ENCODE measurements at places on chromosomes 6 and 20. TPM values are rescaled to one million over a fixed set of nuclear protein-coding genes. Genes with fewer than 3 reads are reported as not detected.

The TRAPPC3L gene
- total RNA-seq: not detected

DNA sequence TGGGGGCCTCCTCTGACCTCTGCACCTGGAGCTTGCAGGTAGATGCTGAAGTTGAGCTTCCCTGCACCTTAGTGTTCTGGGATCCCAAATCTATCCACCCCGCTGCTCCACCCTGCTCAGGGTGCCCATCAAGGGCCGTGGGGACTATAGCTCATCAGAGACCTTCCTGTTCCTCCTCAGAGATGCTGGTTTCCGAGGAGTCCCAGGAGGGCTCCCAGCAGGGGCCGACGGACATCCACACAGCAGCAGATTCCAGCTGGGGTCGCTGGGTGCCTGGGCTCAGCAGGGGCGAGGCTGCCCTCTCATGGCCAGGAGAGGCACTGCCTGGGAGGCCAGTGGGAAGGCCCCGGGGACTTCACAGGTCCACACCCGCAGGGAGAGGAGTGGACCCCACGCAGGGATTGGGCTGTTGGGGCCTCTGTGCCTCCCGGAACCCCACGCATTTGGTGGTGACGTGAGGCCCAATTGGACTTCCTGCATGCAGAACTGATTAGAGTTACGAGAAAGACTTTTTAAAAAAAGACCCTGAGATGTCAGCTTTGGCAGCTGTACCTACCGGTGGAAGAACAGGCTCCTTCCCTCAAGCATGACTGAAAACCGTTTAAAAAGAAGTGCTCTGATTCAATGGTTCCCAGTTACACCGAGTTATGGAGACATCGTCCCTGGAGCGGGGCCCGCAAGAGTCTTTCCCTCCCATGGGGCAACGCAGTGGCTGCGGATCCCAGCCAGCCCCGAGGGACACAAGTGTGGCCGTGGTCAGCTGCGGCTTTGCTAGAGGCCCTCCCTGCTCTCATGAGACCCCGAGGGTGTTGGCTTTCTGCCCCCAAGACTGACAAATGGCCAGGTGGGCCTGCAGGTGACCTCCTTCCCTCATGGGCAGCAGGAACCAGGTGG is 25.3 kb upstream of the SLCO4A1 start:
- peaks cover 13% of the 10 kb centered on the region for H3K27me3 ChIP-seq
- peak overlapping the region; percentile 95 for H3K27ac ChIP-seq
- no peak overlapping the region for H3K4me3 ChIP-seq
- H3K4me1 ChIP-seq: peaks cover 38% of the 10 kb centered on the region
- H3K36me3 ChIP-seq: no peaks in the 10 kb centered on the region

DNA sequence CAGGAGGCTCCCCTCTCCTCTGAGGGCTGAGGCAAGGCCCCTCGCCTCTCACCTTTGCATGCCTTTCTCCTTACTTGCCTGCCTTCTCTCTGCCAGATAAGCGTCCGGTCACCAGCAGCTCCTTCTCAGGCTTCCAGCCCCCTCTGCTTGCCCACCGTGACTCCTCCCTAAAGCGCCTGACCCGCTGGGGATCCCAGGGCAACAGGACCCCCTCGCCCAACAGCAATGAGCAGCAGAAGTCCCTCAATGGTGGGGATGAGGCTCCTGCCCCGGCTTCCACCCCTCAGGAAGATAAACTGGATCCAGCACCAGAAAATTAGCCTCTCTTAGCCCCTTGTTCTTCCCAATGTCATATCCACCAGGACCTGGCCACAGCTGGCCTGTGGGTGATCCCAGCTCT is 21.3 kb upstream of the PPARD start:
- H3K4me3 ChIP-seq: no peak overlapping the region
- H3K27ac ChIP-seq: peak overlapping the region; percentile 36
- H3K36me3 ChIP-seq: peaks cover 69% of the 10 kb centered on the region
- H3K27me3 ChIP-seq: no peaks in the 10 kb centered on the region

GRCh38 chr6:44255105-44255808 is 2.1 kb downstream of the SLC35B2 start:
- peaks cover 63% of the 10 kb centered on the region for H3K4me1 ChIP-seq
- H3K4me3 ChIP-seq: peak overlapping the region; percentile 84
- H3K36me3 ChIP-seq: peaks cover 49% of the 10 kb centered on the region
- peak overlapping the region; percentile 81 for H3K27ac ChIP-seq
- no peak for DNase-seq

DNA sequence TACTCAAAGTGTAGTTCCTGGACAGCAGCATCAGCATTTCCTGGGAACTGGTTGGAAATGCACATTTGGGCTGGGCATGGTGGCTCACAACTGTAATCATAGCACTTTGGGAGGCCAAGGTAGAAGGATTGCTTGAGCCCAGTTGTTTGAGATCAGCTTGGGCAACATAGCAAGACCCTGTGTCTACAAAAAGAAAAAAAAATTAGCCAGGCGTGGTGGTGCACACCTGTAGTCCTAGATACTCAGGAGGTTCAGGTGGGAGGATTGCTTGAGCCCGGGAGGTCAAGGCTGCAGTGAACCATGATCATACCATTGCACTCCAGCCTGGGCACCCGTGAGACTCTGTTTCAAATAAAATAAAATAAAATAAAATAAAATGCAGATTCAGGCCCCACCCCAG is 156.2 kb downstream of the CDC5L start:
- H3K27ac ChIP-seq: no peak overlapping the region
- no peaks in the 10 kb centered on the region for H3K4me1 ChIP-seq
- no peaks in the 10 kb centered on the region for H3K36me3 ChIP-seq
- no peaks in the 10 kb centered on the region for H3K27me3 ChIP-seq
- no peak overlapping the region for H3K4me3 ChIP-seq
- no peak for DNase-seq

- peaks cover 6% of the 10 kb centered on the region for H3K27me3 ChIP-seq
- no peak overlapping the region for H3K27ac ChIP-seq
- peaks cover 14% of the 10 kb centered on the region for H3K4me1 ChIP-seq
- peak; percentile 44 for DNase-seq
- H3K36me3 ChIP-seq: no peaks in the 10 kb centered on the region
- H3K4me3 ChIP-seq: no peak overlapping the region
Measured at GRCh38 chr6:154301839-154302752, 54.5 kb downstream of the IPCEF1 start.

GRCh38 chr20:41618807-41619311 is 682 bp upstream of the CHD6 start:
- peak overlapping the region; percentile 38 for H3K27ac ChIP-seq
- peaks cover 40% of the 10 kb centered on the region for H3K4me1 ChIP-seq
- peak overlapping the region; percentile 73 for H3K4me3 ChIP-seq
- DNase-seq: no peak
- peaks cover 2% of the 10 kb centered on the region for H3K36me3 ChIP-seq

DNA sequence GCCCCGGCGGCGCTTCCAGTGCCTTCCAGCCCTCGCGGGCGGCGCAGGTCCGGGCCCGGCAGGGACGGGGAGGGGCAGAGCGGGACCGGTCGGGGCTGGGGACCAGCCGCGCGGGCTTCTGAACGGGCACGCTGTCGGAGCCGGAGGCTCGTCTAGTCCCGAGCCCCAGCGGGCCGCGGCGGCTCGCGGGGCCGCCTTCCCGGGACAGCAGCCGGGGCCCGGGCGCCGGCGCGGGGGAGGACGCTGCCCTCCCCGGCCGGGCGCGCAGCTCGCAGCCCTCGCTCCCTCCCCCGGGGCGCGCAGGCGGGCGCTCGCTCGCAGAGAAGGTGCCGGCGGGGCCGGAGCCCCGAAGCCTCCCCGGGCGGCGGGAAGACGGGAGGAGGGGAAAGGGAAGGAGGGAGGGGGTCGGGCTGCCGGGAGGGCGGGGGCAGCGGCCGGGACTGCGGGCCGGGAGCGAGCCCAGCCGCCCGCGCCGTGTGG is 696 bp upstream of the SIRPA start:
- H3K36me3 ChIP-seq: no peaks in the 10 kb centered on the region
- DNase-seq: no peak
- peaks cover 65% of the 10 kb centered on the region for H3K27me3 ChIP-seq
- no peak overlapping the region for H3K27ac ChIP-seq
- H3K4me3 ChIP-seq: no peak overlapping the region

The DEFB132 gene
- not detected for total RNA-seq

GRCh38 chr6:5994234-5994998 is 12.3 kb downstream of the NRN1 start:
- peaks cover 83% of the 10 kb centered on the region for H3K27me3 ChIP-seq
- no peak overlapping the region for H3K27ac ChIP-seq
- H3K4me1 ChIP-seq: peaks cover 70% of the 10 kb centered on the region
- H3K4me3 ChIP-seq: peak overlapping the region; percentile 26

DNA sequence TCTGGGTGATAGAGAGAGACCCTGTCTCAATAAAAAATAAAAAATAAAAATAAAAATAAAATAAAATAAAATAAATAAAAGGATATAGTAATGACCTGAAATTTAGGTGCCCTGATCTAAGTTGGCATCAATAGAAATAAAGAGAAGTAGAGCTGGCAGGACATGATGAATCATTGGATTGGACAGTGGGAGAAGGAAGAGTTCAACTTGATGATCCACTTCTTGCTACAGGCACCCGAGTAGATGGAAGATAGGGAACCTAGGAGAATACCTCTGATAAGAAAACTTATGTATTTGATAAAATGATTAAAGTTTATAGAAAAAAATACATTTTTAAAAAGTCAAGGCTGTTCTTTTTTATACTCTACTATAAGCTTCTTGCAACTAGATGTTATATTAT is 79.0 kb downstream of the ADTRP start:
- H3K36me3 ChIP-seq: no peaks in the 10 kb centered on the region
- DNase-seq: no peak
- no peak overlapping the region for H3K27ac ChIP-seq
- H3K4me3 ChIP-seq: no peak overlapping the region
- H3K27me3 ChIP-seq: no peaks in the 10 kb centered on the region

The HLA-DQA2 gene
- 0.62 TPM for total RNA-seq

The ARHGAP40 gene
- total RNA-seq: not detected

The ABT1 gene
- 24.9 TPM for total RNA-seq

The HAO1 gene
- not detected for total RNA-seq

The DOK5 gene
- not detected for total RNA-seq

DNA sequence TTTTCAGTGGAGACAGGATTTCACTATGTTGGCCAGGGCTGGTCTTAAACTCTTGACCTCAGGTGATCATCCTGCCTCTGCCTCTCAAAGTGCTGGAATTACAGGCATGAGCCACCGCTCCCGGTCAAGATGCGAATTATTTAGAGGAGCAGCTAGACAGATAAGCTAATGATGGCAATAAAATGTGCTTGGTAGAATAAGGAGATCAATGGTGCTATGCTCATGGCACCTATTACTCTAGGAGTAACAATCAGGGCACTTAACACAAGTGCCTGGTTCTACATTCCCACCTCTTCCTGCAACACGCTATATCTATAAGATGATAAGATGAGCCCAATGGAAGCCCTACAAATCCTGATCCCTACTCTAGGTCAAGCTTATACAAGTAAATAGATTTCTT is 61.4 kb upstream of the LOC128125822 start:
- H3K4me3 ChIP-seq: no peak overlapping the region
- no peak for DNase-seq
- H3K27me3 ChIP-seq: peaks cover 4% of the 10 kb centered on the region
- no peak overlapping the region for H3K27ac ChIP-seq

The ME1 gene
- total RNA-seq: not detected

The TNFRSF21 gene
- total RNA-seq: 0.27 TPM

DNA sequence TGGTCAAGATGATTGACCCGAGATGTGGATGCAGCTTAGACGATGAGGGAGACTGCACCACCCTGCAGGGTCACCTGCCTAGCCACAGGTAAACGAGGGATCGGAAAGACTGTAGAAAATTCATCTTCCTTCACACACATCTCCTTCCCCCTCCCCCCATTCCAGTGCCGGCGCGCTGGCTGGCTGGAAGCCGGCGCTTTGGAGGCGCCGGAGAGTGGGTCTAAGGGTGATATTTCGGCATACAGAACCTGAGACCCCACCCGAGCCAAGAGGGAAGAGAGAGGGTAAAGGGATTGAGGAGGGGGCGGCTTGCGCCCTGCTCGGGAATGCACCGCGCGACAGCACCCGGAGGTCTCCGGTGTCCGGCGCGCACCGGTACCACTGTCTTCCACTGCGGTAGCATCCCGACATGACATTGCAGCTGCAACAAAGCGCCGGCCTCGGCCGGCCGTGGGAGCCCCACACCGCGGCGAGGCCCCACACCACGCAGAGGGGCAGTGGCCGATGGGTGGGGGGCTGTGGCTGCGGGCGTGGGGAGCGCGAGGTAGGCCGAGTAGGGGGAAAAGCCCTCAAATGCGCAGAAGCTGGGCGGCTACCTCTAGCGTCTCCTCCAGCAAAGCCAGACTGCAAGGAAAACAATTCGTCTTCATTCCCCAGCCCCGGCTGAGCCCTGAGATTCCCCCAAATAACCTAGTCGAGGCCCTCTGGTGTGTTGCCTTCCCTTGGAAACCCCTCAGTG is 984 bp downstream of the TNFRSF21 start:
- no peak overlapping the region for H3K27ac ChIP-seq
- H3K27me3 ChIP-seq: peaks cover 52% of the 10 kb centered on the region
- peaks cover 10% of the 10 kb centered on the region for H3K4me1 ChIP-seq
- DNase-seq: no peak

GRCh38 chr6:151095538-151096254 is 144.1 kb upstream of the AKAP12 start:
- peaks cover 45% of the 10 kb centered on the region for H3K36me3 ChIP-seq
- no peak overlapping the region for H3K4me3 ChIP-seq
- no peak overlapping the region for H3K27ac ChIP-seq
- DNase-seq: no peak
- no peaks in the 10 kb centered on the region for H3K27me3 ChIP-seq
- peaks cover 15% of the 10 kb centered on the region for H3K4me1 ChIP-seq

DNA sequence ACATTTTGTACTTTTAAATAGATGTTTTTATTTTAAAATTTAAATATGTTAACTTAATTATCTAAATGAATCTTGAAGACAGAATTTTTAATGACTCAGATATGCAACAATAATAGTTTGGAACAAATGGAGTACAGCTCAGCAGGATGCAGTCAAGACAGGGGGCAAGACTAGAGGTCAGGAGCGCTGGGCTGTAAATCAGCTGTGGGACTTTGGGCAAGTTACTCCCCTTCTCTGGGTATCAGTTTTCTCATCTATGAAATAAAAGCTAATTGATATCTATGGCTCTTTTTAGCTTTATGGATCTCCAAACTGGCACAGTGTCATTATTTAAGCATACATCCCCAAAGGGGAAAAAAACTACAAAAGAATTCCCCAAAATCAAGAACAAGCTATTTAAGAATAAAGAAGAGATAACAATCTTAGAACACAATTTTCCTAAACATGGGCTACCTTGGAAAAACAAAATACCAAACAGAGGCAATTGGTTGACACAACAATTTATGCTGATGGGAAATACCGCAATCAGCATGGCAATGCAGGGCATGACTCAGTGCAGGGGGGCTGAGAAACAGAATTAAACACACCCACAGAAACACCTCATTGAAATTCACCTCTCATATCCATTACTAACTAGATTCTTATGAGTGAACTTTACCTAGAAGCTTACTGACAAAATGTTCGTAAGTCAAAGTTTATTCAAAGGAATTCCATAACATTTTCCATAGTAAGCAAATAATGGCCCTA is 188.2 kb downstream of the SIM1 start:
- H3K27ac ChIP-seq: no peak overlapping the region
- no peaks in the 10 kb centered on the region for H3K4me1 ChIP-seq
- H3K36me3 ChIP-seq: no peaks in the 10 kb centered on the region
- no peak overlapping the region for H3K4me3 ChIP-seq

The BRPF3 gene
- 18.5 TPM for total RNA-seq

- no peak overlapping the region for H3K4me3 ChIP-seq
- no peak for DNase-seq
- H3K27ac ChIP-seq: no peak overlapping the region
- peaks cover 30% of the 10 kb centered on the region for H3K27me3 ChIP-seq
- H3K4me1 ChIP-seq: no peaks in the 10 kb centered on the region
Measured at GRCh38 chr6:125379174-125379573, 77.4 kb upstream of the HDDC2 start.

- no peak for DNase-seq
- H3K4me1 ChIP-seq: no peaks in the 10 kb centered on the region
- H3K27ac ChIP-seq: no peak overlapping the region
- H3K36me3 ChIP-seq: no peaks in the 10 kb centered on the region
- no peaks in the 10 kb centered on the region for H3K27me3 ChIP-seq
Measured at GRCh38 chr6:42125231-42125630, 17.2 kb downstream of the C6orf132 start.
